ENCODE measurements at places on chromosomes 2 and 18. TPM values are rescaled to one million over a fixed set of nuclear protein-coding genes. Genes with fewer than 3 reads are reported as not detected.

GRCh38 chr2:16031848-16032159, 91.5 kb downstream of the MYCN start:
- no peak for DNase-seq
- H3K4me3 ChIP-seq: no peak overlapping the region
- H3K27me3 ChIP-seq: no peaks in the 10 kb centered on the region
- no peaks in the 10 kb centered on the region for H3K36me3 ChIP-seq
- no peaks in the 10 kb centered on the region for H3K4me1 ChIP-seq
- no peak overlapping the region for H3K27ac ChIP-seq

DNA sequence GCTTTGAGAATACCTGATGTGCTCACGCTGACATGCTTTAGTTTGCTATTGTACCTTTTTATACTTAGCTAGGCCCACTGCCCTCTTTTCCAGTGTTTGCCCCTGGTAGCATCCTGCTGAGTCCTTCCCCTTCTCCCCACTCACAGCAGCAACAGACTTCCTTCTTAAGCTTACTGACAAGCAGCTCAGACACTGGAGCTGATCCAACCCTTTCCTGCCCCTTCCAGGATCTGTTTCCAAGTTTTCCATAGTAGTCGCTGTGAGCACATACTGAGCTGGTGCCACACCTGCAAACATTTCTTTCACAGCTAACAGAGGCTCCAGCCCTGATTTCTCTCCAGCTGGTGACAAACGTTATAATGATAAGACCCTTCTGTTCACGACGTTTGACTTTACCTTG, 991.4 kb upstream of the CELF4 start:
- H3K4me1 ChIP-seq: no peaks in the 10 kb centered on the region
- no peaks in the 10 kb centered on the region for H3K36me3 ChIP-seq
- no peak overlapping the region for H3K4me3 ChIP-seq
- H3K27me3 ChIP-seq: peaks cover 1% of the 10 kb centered on the region

- peaks cover 11% of the 10 kb centered on the region for H3K27me3 ChIP-seq
- DNase-seq: no peak
- H3K36me3 ChIP-seq: no peaks in the 10 kb centered on the region
- no peak overlapping the region for H3K27ac ChIP-seq
- no peaks in the 10 kb centered on the region for H3K4me1 ChIP-seq
These were observed 45.4 kb downstream of the ASAP2 start for GRCh38 chr2:9252002-9252357.

- no peaks in the 10 kb centered on the region for H3K36me3 ChIP-seq
- DNase-seq: no peak
- peaks cover 6% of the 10 kb centered on the region for H3K4me1 ChIP-seq
- no peak overlapping the region for H3K4me3 ChIP-seq
These were observed 93.7 kb upstream of the RIOK3 start for GRCh38 chr18:23359421-23359820.

GRCh38 chr2:116809109-116809508, 1005.4 kb upstream of the DDX18 start:
- peaks cover 3% of the 10 kb centered on the region for H3K36me3 ChIP-seq
- no peak overlapping the region for H3K4me3 ChIP-seq
- DNase-seq: no peak
- H3K4me1 ChIP-seq: no peaks in the 10 kb centered on the region
- H3K27ac ChIP-seq: no peak overlapping the region

DNA sequence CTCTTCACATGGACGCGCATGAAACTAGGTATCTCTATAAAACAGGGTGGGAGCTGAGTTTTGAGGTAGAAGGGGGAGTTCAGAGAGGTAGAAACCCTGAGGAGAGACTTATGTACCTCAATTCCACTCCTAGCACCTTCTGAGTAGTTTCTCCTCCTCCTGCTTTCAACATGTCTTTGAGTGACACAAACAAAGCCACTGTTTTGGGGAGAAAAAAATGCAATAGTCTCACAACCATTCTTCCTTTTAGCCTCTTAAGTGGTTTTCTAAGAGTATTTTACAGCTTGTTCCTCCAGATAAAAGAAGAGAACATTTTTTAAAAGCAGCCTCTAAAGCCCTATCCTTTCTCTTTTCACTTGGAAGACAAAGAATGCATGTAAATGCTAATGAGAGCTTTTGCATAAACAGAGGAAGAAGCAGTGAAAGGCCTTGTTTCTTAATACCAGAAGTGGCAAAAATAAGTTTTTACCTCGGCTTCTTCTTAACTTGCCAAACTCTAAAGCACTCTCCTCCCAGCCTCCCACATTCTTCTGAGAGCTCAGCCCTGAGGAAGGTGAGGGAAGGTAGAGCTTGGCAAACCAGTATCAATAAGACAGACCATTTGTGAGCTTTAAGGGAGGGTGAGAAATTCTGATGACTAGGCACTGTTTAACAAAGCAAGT, 1304.4 kb upstream of the ACVR2A start:
- H3K4me3 ChIP-seq: no peak overlapping the region
- no peaks in the 10 kb centered on the region for H3K4me1 ChIP-seq
- DNase-seq: no peak
- H3K27me3 ChIP-seq: no peaks in the 10 kb centered on the region
- no peak overlapping the region for H3K27ac ChIP-seq
- H3K36me3 ChIP-seq: no peaks in the 10 kb centered on the region

DNA sequence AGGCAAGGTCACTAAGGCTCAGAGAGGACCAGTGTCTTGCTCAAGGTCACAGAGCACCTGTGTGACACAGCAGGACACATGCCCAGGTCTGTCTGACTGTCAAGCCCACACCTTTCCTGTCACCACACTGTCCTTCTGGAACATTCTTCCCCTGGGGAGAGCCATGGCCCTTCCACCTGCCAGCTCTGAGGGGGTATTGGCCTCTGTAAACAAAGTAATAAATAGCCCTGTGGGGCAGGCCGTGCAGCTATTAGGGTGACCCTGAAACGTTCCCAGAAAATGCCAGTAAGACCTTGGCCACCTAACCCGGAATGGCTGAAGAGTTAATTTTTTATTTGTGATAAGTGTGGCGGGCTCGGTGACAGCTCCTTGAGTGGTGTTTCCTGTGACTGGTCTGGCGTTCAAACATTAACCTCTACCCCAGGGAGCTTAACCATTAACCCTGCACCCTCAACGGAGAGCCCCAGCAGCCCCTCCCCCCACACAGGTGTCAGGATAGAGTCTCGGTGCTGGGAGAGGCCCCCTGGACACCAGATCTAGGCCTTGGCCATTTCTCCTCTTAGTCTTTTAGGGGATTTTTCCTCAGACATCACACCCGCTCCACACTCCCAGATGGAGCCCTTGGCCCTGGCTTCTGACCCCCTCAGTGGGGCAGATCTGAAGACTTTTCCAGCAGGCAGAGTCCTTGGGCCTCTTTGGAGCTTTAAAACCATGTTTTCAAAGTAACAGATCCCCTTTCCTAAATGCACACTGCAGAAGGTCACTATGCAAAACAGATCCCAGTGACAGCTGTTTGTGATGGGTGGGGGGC, 36.6 kb downstream of the SCTR start:
- no peak for DNase-seq
- H3K27me3 ChIP-seq: peaks cover 15% of the 10 kb centered on the region
- H3K4me1 ChIP-seq: no peaks in the 10 kb centered on the region

DNA sequence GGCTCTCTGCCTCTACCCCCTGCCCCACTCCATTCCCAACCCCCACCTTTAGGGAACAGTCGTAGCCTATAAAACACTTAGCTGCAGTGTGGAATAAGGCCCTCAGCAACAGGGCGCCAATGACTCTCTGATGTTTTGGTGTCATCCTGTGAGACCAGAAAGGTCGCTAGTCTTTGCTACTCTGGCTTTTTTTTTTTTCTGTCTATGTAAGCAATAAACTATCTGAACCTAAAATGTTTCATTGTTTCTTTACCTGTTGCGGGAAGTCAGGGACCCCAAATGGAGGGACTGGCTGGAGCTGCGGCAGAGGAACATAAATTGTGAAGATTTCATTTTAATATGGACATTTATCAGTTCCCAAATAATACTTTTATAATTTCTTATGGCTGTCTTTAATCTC, 154.6 kb downstream of the COPS8 start:
- H3K4me3 ChIP-seq: no peak overlapping the region
- no peak overlapping the region for H3K27ac ChIP-seq
- H3K27me3 ChIP-seq: peaks cover 32% of the 10 kb centered on the region
- no peak for DNase-seq
- H3K4me1 ChIP-seq: no peaks in the 10 kb centered on the region

- peak overlapping the region; percentile 50 for H3K4me3 ChIP-seq
- H3K36me3 ChIP-seq: no peaks in the 10 kb centered on the region
- H3K27me3 ChIP-seq: no peaks in the 10 kb centered on the region
- H3K27ac ChIP-seq: peak overlapping the region; percentile 93
- DNase-seq: no peak
- H3K4me1 ChIP-seq: peaks cover 29% of the 10 kb centered on the region
These were observed 63.6 kb downstream of the SLC35F5 start for GRCh38 chr2:113692698-113693428.

GRCh38 chr2:11444737-11445136, 21.2 kb downstream of the E2F6 start:
- no peak overlapping the region for H3K4me3 ChIP-seq
- no peak for DNase-seq
- peaks cover 58% of the 10 kb centered on the region for H3K36me3 ChIP-seq
- H3K27ac ChIP-seq: no peak overlapping the region

GRCh38 chr2:227406177-227407031, 18.7 kb upstream of the SCYGR1 start:
- H3K27ac ChIP-seq: peak overlapping the region; percentile 61
- no peak for DNase-seq
- no peaks in the 10 kb centered on the region for H3K36me3 ChIP-seq
- H3K4me1 ChIP-seq: peaks cover 54% of the 10 kb centered on the region
- no peak overlapping the region for H3K4me3 ChIP-seq

- no peak overlapping the region for H3K4me3 ChIP-seq
- H3K36me3 ChIP-seq: no peaks in the 10 kb centered on the region
- no peak for DNase-seq
- H3K4me1 ChIP-seq: no peaks in the 10 kb centered on the region
- no peak overlapping the region for H3K27ac ChIP-seq
These were observed 904.7 kb upstream of the ACVR2A start for GRCh38 chr2:146939991-146940685.

- no peak for DNase-seq
- no peak overlapping the region for H3K4me3 ChIP-seq
- no peaks in the 10 kb centered on the region for H3K36me3 ChIP-seq
- H3K27ac ChIP-seq: no peak overlapping the region
These were observed 85.9 kb upstream of the PMAIP1 start for GRCh38 chr18:59813942-59814341.

GRCh38 chr2:132390076-132390475, 26.5 kb upstream of the GPR39 start:
- no peaks in the 10 kb centered on the region for H3K36me3 ChIP-seq
- no peak for DNase-seq
- no peak overlapping the region for H3K4me3 ChIP-seq
- H3K27me3 ChIP-seq: peaks cover 8% of the 10 kb centered on the region

DNA sequence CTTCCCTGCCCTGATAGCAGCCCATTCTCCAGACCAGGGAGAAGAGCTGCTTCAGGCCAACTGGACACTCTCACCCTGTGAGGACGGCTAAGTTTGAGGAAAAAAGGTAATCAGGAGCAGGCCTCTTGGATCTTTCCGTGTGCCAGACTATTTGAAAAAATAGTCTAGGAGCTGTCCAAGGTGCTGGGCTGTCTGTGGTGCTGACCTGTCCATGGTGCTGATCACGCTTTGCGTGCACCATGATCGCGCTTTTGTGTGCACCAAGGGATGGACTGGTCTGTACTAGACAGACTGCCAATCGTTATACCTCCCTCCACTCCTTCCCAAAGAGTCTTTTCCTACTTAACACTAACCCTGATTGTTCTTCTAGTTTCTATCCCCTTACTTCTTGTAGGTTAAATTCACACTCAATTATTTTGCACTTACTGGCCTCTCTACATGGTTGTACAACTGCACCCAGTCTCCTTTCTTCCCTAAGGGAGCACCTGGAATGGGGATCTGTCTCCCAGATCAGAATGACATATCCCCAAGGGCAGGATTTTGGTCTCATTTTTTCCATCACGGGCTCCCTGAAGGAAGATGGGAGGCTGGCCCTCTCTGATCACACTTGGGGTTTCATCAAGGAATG, 295.4 kb downstream of the CELF4 start:
- no peaks in the 10 kb centered on the region for H3K36me3 ChIP-seq
- DNase-seq: peak; percentile 10
- H3K4me1 ChIP-seq: no peaks in the 10 kb centered on the region
- H3K27ac ChIP-seq: no peak overlapping the region
- H3K27me3 ChIP-seq: peaks cover 26% of the 10 kb centered on the region

GRCh38 chr18:11986061-11986460, 4.8 kb downstream of the IMPA2 start:
- H3K27me3 ChIP-seq: no peaks in the 10 kb centered on the region
- H3K4me3 ChIP-seq: no peak overlapping the region
- H3K27ac ChIP-seq: no peak overlapping the region
- DNase-seq: no peak
- H3K36me3 ChIP-seq: peaks cover 5% of the 10 kb centered on the region
- H3K4me1 ChIP-seq: peaks cover 10% of the 10 kb centered on the region

DNA sequence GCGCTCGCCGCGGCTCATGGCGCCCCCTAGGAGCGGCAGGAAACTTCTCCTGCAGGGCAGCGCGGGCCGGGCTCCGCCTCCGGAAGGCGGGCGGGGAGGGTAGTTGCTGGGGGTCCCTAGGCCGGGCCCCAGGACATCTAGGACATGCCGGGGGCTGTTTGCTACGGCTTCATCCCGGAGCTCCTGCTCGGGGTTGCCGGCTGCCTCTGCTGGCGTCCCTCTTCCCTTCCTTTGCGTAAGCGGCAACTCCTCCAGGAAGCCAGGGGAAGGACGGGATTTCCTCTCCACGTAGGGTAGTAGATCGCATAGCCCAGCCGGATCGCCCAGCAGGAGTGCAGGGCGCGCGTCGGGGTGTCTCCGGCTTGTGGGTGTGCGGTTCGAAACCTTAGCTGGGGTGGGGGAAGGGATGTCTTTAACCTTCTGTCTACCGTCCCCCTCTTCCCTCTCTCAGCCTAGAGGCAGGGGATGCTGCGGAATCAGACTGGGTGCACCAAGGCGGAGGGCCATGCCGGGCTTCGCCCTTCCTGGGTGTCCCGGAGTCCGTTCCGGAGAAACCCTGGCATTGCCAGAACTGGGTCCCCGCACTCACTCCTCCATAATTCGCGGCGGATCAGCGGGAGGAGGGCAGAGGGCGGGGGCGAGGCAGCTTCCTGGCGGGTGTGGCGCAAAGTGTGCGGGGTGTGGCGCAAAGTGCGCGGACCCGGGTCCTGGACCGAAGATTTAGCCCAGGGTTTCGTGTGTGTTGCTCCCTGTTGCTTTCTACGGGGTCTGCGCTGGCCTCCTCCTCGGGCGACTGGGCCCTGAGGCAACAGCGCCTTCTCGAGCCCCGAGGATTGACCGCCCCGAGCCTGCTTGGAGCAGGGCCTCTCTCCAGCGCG, 12.2 kb upstream of the SKOR2 start:
- no peak for DNase-seq
- peak overlapping the region; percentile 21 for H3K4me3 ChIP-seq
- no peaks in the 10 kb centered on the region for H3K36me3 ChIP-seq
- H3K4me1 ChIP-seq: peaks cover 4% of the 10 kb centered on the region

Gene MFSD2B
- total RNA-seq: not detected

Gene TBR1
- not detected for total RNA-seq

Gene KIF5C
- 9.4 TPM for total RNA-seq

Gene CHST9
- not detected for total RNA-seq

Gene RNF152
- total RNA-seq: 0.19 TPM

All from naive thymus-derived CD8-positive, alpha-beta T cell (primary cell).